Vagina (tissue), 2 donors: ENCODE measurements at places on chromosomes 13 and 19.

DNA sequence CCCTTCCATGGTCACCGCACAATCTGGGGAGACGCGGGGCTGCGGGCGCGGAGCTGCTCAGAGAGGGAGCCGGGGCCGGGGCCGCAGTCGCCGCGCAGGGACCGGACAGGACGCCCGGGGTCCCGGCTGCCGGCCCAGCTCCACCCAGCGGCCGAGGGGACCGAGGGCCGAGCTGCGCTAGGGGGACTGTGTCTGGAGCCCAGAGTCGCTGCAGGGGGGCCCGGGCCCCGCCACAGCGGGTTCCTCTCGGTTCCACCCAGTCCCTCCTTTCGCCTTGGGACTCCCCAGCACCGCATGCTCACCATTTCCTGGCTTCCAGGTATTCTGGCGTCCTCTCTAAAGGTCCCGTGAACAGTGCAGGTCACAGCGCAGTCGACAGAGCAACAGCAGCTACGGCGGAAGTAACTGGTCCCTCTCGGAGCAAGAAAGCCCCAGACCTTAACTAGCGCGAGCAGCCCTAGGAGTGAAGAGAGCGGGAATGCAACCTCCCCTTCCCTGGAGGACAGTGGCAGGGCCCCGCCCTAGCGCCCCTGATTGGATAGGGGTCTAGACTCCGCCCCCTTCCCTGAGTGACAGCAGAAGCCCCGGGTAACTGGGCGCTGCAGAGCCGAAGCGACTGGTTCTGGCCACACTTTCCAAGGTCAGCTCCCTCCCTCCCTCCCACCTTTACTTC, at the start of gene ZNF878:
TSS of gene ZNF878 (minus strand) at position 465 of the 673 bp plus-strand sequence. CDS start at position 305, 160 bp downstream.
- DNase-seq, result no peak

DNA sequence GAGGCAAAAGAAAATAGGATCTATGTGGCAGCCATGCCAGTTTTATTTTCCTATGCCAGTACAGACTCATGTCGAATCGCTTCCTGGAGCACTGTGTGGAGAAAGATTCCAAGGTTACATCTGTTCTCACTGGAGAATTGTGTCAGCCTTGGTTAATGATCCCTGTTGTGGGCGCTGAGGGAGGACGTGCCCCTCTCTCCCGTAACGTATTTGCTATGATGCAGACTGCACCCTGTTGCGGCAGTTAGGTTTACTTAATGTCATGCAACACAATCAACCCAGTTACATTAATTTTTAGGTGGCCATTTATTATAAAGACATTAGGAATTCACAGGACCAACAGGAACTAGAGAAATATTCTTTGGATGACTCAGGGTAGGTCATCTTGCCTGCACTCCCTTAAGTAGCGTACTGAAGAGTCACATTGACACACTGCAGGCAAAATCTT, 892.9 kb downstream of the EFNB2 start:
- DNase-seq, result no peak

- no peak for DNase-seq
Observed at GRCh38 chr13:27295096-27295495, 24.5 kb downstream of the RASL11A start.

DNA sequence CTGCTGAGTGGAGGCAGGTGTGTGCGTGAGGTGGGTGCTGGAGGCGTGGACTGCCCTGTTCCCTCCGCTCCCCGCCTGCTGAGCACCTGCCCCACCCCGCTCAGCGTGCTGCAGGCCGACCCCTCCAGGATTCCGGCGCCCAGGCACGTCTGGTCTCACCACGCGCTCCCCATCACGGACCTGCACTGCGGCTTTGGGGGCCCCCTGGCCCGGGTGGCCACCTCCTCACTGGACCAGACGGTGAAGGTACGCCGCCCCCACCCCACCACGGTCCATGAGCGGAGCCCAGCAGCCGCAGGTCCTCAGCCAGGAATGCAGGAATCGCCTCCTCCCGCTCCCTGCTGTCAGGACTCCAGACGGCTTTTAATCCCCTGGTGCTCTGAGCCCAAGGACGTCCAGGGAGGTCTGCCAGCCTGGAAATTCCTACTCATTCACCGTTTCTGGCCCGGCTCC, 6.0 kb downstream of the WDR18 start:
- no peak for DNase-seq

DNA sequence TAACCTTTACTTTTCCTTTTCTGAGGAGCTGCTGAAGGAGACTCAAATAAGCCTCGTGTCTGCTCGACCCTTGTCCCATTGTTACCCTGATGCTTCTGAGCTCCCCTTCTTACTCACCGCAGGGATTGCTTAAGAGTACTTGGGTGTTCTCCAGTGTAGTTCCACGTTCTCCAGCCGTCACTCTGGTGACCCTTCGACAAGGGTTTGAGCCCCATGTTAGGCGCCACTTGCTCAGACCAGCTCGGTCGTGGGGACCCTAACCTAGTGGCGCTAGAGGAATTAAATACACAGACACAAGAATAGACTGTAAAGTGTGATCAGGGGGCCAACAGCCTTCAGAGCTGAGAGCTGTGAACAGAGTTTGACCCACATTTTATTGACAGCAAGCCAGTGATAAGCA, 10.3 kb downstream of the ZNF480 start:
- no peak for DNase-seq

- no peak for DNase-seq
Observed at GRCh38 chr13:93730780-93731179, 504.2 kb downstream of the GPC6 start.

DNA sequence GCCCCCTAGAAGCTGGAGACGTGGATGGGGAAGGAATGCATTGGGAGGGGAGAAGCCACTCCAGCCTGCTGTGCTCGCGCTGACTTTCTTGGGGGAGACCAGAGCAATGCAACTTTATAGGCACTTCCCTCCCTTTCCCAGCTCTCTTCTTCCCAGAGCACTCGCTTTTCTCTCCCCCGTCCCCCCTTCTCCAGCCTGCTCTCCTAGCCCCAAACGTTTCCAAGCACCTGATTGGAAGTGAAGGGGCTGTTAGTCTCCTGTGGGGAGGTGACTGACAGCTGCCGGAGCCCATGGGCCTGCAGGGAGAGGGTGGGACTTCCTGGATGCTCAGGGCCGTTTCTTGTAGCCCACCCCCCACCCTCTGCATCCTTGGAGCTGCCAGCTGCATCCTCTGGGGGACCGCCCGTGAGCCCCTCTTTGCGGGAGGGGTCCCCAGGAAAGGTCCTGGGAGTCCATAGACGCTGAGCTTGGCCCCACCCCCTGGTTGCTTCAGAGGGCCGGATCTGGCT, 2.5 kb downstream of the HDGFL2 start:
- DNase-seq, result no peak

DNA sequence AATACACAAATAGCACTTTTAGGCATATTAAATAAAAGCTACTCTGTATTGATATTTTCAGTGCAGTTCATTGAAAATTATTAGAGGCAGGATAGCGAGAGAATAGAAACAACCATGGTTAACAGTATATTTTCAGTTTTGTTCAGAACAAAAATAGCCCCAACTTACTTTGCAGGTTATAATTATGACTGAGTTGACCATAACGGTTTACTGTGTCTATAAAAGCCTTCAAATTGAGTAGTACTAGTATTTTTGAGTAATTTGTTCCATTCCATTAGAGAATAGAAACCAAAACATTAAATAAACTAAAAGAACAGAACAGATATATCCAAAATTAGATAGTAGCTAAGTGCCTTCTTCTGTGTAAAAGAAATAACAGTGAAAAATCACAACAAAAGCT, 1108.4 kb upstream of the PCDH20 start:
- no peak for DNase-seq

GRCh38 chr13:101751488-101751887, 299.0 kb downstream of the ITGBL1 start:
- DNase-seq, result no peak

DNA sequence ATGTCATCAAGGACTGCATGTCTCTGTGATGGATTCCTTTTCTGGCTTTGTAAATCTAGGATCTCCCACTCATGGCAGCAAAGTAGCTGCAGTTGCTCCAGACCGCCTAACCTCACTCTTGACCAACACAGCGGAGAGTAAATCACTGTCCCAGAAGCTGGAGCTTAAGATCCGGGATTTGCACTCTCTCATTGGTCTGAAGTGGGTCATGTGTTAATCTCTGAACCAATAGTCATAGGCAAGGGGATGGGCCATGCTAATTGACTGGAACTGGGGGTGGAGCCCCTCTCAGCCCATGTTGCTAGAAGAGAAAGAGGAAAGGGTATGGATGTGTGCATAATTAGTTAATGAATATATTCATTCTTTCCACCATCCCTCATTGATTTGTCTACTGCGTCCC, 34.0 kb downstream of the VAV1 start:
- no peak for DNase-seq

DNA sequence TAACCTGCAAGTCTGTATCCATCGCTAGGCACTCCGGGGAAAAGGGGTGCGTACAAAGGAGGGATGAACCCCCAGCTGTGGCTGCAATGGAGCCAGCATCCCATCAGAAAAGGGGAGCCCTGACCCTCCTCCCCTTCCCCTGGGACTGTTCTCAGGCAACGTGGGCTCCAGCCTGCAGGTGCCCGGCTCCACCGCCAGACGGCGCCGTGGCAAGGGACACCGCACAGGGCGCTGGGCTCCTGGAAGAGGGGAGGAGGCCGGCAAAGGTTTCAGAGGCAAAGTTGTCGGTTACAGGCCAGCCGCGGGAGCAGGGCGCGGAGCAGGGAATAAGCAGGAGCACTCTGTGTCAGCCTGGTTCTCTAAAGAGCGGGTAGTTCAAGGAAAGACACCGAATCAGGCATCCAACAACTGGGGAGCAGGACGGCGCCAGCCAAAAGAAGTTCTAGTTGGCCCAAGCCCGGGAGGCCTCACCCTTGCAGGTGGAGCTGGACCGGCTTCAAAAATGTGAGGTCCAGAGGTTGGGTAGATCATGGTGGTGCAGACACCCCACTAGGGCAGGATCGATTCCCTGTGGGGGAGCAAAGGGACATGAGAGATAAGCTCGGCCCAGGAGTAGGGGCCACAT, 53.0 kb upstream of the ATP12A start:
- no peak for DNase-seq

DNA sequence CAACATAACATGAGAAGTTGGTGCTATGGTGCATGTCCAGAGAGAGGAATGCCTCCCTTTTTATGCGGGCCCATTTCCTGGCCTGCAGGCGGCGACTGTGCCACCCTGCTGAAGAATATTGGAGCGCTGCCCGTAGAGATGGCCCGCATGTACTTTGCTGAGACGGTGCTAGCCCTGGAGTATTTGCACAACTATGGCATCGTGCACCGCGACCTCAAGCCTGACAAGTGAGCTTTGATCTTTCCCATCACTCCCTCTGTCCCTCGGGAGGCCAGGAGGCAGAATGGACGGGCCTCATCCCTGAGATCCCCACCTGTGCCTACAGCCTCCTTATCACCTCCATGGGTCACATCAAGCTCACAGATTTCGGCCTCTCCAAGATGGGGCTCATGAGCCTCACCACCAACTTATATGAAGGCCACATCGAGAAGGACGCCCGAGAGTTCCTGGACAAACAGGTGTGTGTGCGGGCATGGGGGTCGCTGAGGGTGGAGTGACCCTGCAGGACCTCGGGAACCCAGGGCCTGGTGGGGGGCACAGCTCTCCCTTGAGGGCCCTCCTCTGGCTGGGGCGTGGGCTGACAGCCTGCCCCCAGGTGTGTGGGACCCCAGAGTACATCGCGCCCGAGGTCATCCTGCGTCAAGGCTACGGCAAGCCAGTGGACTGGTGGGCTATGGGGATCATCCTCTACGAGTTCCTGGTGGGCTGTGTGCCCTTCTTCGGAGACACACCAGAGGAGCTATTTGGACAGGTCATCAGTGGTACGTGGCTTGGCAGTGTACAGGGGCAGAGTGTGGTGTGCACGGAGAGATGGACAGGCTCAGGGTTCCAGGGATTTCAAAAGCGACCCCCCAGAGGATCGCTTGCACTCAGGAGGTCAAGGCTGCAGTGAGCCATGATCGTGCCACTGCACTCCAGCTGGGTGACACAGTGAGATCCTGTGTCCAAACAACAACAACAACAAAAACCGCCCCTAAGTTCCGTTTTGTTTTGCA, 16.2 kb downstream of the DNASE2 start:
- DNase-seq, result no peak

GRCh38 chr19:47456721-47457474, 14.8 kb downstream of the SLC8A2 start:
- no peak for DNase-seq

DNA sequence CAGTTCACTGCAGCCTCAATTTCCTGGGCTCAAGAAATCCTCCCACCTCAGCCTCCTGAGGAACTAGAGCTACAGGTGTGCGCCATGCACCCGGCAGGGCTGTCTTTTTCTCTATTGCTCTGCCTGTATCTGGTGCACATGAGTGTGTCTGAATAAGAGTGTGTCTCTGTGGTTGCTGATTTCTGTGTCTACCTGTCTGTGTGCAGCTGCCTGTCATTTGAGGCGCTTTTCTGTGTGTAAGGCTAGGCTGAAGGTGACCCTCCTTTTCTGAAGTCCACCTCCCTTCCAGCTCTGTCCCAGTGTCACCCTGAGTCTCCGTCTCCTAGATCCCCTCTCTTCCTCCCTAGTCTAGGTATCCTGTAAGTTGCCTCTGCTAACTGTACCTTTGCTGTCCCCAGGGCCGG, 1.5 kb upstream of the PRR12 start:
- DNase-seq, result no peak

GRCh38 chr13:87444135-87444534, 227.0 kb upstream of the SLITRK5 start:
- no peak for DNase-seq

- no peak for DNase-seq
Observed at GRCh38 chr19:39084732-39085080, 538 bp downstream of the ACP7 start.

- no peak for DNase-seq
Observed at GRCh38 chr13:49330546-49330864, 82.8 kb downstream of the CDADC1 start.

GRCh38 chr13:42377640-42378382, 105.9 kb downstream of the AKAP11 start:
- no peak for DNase-seq

DNA sequence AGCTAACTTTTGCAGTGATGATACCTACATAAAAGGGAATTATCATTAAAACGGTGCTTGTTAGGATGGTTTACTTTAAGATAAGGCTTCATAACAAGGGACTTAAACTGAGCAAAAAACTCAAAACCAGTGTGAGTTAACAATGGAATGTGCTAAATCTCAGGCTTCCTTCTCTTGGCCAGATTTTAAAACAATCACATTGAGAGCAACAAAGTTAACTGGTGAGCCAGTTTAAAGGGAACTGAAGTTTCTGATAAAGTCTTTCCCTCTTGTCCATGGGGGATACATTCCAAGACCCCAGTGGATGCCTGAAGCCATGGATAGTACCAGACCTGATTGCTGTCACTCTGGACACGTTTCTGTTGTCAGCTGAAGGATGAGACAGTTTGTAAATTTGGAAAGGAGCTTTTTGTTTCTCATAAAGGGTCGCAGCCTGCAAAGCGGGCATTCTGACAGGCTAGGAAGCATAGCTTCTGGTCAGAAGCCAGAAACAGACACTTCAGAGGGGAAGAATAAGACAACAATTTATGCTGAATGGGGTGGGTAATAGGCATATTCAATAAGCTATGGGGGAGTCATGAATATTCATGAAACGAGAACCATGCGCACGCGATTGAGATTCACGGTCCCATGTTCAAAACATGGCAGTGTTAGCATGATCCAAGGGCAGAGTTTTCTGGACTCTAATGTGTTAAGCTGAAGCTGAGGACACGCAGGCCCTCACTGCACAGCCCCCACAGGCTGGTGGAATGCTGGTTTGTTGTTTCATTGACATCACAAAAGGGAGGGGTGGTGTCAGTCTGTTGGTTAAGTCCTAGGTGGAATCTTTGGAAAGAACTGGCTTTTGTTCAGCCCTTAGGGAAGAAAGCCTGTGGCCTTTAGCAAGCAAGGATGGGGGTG, 150.6 kb upstream of the RNF113B start:
- no peak for DNase-seq
